ENCODE measurements at places on chromosomes 1 and 21.

- DNase-seq = no peak
Measured at GRCh38 chr1:99170516-99170915, 93.8 kb upstream of the PLPPR4 start.

- no peak for DNase-seq
Measured at GRCh38 chr1:186187601-186188000, 187.5 kb downstream of the TPR start.

- no peak for DNase-seq
Measured at GRCh38 chr1:48055876-48056764, 58.9 kb upstream of the TRABD2B start.

DNA sequence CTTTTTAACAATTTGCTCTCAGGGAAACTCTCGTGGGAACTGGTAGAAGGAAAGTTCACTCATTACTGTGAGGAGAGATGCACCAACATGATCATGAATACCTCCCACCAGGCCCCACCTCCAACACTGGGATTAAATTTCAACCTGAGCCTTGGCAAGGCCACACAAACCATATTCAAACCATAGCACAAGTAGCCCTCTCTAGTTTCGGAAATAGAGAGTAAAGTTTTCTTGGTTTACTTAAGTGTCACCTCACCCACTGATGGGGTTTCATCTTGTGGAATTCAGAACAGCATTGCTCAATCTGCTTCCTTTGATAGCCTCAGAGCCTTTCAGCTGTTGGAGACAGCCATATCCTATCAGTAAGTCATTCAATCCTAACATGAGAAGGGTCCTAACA is 25.5 kb upstream of the CCSAP start:
- DNase-seq = no peak

GRCh38 chr1:28926629-28927265 is 12.4 kb downstream of the EPB41 start:
- peak; percentile 24 for DNase-seq

DNA sequence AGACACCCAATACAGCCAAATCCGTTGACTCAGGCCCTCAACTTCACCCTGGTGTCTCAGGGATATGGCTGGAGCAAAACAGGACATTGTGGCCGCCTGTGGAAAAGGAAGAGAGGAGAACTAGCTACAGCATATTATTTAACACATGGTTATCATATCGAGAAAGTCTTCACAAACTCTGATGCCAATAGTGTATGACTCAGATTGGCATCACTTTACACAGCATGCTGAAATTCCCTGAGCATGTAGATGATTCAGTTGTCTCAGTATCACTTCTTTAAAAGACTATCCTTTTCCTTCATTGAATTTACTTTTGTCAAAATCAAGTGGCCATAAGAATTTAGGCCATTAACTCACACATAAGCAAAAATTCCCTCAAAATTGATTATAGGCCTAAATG is 20.1 kb downstream of the HSD3B2 start:
- no peak for DNase-seq

DNA sequence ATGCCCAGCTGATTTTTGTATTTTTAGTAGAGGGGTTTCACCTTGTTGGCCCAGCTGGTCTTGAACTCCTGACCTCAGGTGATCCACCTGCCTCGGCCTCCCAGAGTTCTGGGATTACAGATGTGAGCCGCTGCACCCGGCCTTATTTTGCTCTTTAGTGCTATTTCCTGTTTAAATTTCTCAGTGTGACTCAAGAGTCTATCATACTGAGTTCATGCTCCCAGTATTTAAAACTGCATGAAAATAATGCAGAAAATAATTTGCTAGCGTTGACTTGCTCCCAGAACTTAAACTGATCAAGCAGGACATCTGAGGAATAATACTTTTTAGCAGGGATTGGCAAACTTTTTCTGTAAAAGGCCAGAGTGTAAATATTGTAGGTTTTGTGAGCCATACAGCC is 86.4 kb upstream of the C1orf21 start:
- DNase-seq = no peak

- DNase-seq = no peak
Measured at GRCh38 chr1:67721650-67722291, 36.8 kb downstream of the GADD45A start.

GRCh38 chr1:230262867-230263567 is 163.1 kb downstream of the PGBD5 start:
- no peak for DNase-seq

- DNase-seq = no peak
Measured at GRCh38 chr1:205523261-205523890, 18.9 kb downstream of the CDK18 start.

DNA sequence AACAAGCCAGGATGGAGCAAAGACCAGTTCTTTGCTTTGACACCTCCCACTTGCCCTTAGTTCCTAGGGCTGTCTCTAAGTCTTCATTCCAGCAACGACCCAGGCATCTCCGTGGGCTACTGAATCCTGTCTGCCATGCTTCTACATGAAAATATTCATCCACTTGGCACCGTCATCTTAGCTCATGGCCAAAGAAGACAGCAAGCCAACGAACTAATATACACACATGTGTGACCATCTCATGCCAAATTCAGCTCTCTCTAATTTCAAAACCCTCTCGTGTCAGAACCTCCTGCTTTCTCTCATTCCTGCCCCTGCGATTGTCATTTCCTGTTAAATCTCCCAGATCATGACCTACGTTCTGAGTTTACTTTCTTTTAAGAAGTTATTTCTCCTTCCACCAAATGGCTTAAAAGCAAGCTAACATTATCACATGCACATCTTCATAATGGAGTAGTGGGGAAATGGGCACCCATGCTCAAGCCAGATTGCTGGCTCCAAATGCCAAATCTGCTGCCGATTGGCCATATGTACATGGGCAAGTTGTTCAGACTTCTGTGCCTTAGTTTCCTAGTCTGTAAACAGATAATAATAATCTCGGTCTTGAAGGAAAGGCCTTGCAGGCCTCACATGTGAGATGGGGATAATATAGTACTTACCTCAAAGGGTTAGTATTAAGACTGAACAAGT is 373.4 kb downstream of the USH2A start:
- DNase-seq = no peak

DNA sequence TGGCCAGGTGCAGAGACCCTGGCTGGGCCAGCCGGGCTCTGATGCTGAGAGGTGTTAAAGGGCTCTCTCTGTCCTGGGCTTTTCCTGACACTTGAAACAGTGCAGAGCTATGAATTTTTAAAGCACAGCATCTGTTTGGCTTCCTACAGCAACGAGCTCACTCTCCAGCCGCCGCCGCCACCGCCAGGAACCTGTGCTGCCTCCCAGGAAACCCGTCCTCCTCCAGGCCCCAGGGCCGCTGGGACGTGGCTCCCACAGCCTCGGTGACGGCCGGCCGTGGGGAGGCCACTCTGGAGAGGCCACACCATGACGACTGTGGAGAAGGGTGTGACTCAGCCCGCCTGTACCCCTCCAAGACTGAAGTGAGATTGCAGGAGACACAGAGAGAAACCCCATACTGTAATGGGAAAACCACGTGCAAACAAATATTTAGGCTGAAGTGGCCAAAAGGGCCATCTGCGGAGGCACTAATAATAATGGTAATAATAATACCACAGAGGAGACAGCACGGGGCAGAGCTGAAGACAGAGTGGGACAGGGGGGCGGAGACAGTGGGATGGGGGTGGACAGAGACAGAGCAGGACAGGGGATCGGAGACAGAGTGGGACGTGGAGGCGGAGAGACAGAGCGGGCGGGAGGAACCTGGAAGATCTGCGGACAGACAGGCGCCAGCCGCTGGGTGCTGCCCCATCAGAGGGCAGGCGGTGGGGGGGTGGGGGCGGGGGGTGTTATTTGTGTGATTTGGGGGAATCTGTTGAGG is 139.2 kb downstream of the CASZ1 start:
- DNase-seq = no peak

DNA sequence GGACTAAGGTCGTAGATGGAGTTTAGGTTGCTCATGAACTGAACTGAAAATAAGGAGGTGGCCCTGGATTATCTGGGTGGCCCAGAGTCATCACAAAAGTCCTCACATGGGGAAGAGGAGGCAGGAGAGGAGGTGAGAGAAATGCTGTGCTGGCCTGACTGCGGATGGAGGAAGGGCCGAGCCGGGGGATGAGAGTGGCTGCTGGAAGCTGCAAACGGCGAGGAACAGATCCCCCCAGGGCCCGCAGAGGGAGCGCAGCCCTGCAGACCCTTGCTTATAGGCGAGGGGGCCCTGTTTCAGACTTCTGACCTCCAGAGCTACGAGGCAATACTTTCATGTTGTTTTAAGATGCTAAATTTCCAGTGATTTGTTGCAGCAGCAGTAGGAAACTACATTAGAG is 102.7 kb upstream of the C1orf174 start:
- no peak for DNase-seq

DNA sequence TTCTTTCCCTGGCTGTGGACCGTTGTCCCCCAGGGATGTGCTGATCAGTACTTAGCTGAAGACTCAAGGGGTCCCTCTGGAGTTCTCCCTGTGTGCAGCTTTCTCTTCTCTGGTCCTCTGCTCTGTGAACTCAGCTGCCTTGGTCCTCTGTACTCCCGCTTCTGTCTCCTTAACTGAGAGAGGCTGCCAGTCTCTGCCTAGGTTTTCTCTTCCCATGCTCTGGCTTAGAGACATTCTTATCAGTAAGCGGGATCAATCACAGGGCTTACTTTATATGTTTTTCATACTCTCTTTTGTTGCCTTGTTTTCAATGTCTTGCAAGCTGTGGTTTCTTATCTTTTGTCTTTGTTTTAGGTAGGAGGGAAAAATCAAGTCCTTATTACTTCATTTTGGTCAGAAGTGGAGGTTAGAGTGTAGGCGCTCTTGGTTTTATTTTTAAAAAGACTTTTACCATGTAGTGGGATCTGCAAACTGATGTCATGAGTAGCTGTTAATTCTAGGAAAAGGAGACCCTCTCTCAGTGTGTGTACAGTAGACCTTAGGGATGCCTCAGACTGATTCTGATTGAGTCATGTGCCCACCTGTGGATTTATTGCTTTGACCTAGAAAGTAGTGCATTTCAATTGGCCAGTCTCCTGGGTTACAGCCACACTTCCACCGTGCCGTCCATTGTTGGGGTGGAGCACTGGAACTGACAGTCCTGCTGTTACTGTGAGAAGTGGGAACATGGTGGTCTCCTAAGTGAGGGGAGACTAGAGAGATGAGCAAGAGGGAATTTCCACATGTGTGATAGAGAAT is 46.6 kb downstream of the TTC3 start:
- no peak for DNase-seq

GRCh38 chr21:30268608-30269197 is 14.0 kb downstream of the KRTAP24-1 start:
- no peak for DNase-seq

DNA sequence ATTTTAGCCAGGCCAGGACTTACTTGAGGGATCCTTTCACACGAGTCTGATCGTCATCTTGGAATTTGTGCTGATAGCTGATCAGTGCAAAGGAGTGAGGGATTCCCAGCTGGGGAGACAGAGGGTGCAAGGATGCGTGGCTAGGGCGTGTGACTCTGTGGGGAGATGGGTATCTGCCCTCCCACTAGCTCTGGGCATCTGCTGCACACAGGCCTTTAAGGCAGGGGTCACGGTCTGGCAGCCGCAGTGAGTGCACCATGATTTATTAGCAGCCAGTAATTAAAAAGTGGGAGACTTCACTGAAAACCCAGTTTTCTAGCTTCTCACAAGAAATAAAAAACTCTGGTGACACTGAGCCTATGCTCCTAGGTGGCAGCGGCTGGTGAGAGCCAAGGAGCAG is 20.4 kb downstream of the THAP3 start:
- no peak for DNase-seq

DNA sequence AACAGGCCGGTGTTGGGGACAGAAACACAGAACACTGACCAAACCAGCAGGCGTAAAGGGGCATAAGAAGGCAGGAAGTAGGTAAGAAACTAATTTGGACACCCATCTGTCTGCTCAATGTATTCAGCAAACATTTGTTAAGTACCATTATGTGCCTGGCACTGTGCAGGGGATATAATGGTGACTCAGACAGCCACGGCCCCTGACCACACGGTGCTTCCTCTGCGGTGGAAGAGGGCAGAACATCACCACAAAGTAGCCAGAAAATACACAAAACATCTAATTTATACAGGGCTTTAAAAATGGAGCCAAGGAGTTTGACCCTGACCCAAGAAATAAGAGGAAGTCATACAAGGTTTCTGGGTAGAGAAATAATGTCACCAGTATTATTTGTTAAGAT is 12.9 kb downstream of the DNAJC11 start:
- no peak for DNase-seq

DNA sequence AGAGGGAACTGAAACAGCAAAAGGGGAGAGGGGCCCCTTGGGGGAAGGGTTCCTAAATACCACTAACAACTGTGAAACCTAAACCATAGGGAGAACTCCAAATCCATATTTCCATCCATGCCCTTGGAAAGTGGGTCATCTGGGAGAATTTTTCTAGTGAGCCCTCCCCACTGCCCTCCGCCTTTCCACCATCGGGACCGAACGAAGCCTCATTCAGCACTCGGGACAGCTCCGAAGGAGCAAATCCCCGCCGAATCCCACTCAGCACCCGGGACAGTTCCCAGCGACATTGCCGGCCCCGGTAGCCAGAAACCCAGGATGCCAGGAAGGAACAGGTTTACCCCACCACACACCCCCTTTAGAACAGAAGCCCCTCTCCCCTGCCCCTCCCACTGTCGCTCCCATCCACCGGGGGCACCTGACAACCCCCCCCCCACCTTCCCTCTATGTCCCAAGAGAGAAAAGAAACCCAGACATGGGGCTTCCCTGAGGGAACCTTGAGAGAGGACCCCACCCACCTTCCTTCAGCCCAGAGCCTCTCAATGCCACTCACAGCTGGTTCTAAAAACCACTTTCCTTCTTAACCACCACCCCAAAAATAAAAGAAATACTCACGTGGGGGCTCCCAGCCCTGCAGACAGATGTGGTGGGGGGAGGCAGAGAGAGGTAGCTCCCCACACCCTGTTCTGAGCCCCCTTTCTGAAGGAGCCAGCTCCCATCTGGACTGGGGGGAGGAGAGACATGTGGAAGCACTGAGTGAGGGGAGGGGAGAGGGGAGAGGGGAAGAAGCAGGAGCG is 4.5 kb downstream of the DLGAP3 start:
- peak; percentile 19 for DNase-seq

- no peak for DNase-seq
Measured at GRCh38 chr1:222543817-222544216, 4.1 kb downstream of the HHIPL2 start.

GRCh38 chr1:198907423-198907746 is 268.5 kb downstream of the PTPRC start:
- DNase-seq = no peak
